Esophagus squamous epithelium (tissue), 5 donors: ENCODE measurements at places on chromosomes 2 and 18.

DNA sequence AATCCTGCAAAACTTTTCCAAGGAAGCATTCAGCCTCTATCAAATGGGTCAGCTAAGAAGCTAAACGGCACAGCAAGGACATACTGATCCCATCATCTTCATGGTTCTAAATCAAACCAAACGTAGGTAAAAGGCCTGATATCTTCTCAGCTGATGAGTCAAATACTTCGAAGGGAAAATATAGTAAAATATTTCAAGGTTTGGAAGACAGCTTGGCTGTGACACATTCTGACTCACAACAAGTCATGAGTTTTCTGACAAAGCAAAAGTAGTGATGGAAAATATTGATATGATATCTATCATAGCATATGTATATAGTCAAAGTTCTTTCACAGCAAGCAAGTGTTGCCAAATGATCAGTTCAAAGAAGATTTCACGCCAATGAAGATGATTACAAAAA lies 31.5 kb downstream of the DOCK10 start:
- no peak for DNase-seq

- no peak for DNase-seq
Measured at GRCh38 chr2:232613538-232614134, 19.8 kb upstream of the EFHD1 start.

- DNase-seq, result no peak
Measured at GRCh38 chr2:105595536-105595935, 149.2 kb upstream of the NCK2 start.

DNA sequence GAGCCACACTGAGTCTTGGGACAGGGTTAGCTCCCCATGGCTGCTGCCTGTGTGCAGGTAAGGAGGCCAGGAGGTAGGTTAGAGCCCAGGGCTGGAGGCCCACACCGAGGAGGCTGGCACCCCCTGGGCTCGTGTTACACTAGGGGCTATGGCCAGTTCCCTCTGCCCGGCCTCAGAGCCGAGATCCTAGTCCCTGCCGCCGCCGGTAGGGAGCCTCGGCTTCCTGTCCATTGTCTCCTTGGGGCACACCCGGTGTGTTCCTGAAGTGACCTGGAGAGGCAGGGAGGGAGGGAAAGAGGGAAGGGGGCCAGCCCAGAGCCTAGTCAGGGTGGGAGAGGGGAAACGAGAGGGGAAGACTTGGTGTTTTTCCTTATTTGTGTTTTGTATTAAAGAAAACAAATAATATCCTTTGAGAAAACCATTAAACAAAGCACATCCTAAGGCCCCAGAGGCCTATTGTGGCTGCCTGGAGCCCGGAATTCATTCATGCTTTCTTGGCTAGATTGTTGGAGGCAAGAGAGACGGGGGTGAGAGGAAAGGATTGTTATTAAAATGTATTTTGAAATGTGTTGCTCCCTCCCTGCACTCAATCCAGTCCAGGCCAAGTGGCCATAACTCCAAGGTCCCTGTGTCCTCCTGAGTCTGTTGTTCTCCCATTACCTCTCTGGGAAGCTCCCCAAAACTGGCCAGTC lies 170.7 kb downstream of the CTIF start:
- no peak for DNase-seq

GRCh38 chr18:9428862-9429661 lies 46.3 kb upstream of the RALBP1 start:
- DNase-seq, result no peak

DNA sequence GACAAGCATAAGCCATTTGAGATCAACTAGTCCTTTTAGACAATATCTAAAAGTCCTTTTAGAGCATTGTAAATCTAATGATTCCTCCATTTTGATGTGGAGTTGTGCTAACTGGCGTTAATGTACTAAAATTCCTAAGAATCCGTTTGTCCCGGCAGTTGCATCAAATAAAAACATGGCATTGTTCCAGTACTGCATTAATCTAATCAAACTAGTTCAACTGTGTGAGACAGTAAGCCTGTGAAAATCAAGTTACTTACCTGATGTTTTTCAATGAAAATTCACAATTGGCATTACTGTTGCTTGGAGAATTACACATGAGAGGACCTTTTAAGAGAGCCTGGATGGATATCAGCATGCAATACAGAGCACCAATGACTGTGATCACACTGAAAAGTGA lies 13.3 kb downstream of the TM4SF20 start:
- DNase-seq, result no peak

DNA sequence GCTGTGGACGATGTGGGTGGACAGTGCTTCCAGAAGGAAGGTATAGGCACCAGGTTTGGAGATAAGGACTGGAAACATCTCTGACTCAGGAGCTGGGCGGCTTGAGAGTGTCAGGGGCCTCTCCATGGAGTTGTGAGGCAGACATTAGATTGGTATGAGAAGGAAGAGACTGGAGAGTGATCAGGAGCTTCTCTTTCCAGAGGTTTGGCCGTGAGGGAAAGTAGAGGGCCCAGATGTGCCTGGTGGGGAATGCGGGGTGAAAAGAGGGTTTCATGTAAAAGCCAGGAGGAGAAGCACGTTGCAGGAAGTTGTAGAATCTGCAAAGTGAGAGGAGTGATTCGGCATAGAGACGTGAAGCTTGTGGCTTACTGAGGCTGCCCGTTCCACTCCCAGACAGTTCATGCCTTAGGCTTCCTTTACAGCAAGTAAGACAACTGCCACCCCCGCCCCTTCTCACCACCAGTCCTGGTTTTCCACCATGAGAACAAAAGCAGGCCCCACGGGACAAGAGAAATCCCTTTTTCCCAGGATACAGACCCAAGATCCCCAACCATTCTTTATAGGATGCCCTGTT lies 166.3 kb upstream of the HDAC4 start:
- no peak for DNase-seq
